ENCODE measurements at places on chromosomes 7 and 10.

- DNase-seq, result no peak
Observed at GRCh38 chr10:103651333-103651732, 157.8 kb downstream of the NEURL1 start.

DNA sequence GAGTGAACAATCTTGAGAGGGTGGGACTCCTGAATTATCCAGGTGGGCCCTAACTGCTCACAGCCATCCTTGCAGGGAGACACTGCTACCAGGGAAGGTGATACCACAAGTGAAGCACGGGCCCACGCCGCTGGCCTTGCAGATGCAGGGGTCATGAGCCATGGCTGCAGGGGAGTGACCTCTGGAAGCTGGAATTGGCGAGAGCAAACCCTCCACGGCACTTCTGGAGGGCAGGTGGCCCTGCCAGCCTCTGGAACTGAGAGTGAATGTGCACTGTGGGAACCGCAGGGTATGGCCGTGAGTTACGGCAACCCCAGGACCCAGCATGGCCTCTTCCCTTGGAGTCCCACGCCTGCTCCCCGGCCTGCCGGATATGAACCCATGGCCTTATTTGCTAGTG lies 37.5 kb downstream of the STK32C start:
- no peak for DNase-seq

GRCh38 chr10:66835400-66835799 lies 90.4 kb upstream of the LRRTM3 start:
- DNase-seq, result no peak

DNA sequence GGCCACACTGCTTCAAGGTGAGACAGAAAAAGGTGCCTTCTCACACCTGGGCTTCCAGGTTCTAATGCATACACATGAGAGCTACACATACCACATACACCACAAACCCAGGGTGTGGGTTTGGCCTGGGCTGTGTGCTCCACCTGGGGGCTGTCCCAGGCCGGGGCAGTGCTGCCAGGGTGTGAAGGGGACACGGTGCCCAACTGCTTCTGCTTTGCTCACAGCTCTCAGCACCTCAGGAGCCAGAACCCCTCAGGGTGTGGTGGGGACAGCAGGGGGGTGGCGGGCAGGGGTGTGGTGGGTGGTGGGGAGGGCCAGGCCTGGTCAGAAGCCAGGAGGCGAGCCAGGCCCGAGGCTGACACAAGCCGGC lies 51.1 kb downstream of the TMEM209 start:
- DNase-seq, result no peak

DNA sequence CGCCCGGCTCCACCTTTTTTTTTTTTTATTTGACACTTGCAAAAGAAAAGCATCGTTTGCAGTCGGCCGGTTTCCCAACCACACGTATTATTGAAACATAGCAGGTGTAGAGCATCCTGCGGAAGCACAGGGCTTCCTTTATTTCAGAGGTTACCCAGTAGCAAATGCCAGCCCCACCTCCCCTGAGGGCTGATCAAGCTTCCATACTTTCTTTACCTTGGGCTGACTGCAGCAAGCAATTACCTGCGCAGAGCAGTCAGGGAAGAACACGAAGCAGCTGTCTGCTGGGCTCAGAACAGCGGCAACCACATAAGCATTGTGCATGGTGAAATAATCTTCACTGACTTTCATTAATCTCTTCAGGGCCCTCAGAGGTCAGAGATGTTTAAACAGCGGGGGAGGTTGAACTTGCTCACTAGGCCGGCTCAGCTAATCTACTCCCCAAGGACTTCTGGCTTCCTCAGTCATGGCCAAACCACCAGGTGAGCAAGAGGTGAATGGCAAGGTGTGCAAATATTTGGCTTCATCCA lies 784.7 kb upstream of the AUTS2 start:
- no peak for DNase-seq

- DNase-seq, result no peak
Observed at GRCh38 chr10:120982507-120982906, 131.3 kb downstream of the WDR11 start.

DNA sequence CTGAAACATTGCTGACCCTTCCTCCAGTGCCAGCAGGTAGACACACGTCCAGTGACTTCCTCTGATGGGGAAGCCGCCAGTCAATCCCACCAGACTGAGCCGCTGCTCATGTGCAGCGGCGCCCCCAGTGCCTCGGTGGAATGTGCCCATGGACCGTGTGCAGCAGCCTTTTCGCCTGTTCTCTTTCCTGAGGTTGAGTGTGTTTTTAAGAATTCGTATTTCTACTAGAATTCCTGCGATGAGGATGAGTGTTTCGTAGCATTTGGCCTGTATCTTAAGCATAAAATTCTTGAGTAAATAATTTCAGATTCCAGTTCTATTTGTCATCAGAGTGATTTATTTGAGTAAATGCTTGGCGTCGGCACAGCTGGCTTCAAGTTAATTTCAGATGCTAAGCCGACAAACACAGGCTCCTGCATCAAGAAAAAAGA lies 35.4 kb downstream of the BNIP3 start:
- no peak for DNase-seq

GRCh38 chr7:148921806-148922205 lies 37.7 kb upstream of the EZH2 start:
- DNase-seq, result no peak
